ENCODE measurements at places on chromosomes 11 and 22.

DNA sequence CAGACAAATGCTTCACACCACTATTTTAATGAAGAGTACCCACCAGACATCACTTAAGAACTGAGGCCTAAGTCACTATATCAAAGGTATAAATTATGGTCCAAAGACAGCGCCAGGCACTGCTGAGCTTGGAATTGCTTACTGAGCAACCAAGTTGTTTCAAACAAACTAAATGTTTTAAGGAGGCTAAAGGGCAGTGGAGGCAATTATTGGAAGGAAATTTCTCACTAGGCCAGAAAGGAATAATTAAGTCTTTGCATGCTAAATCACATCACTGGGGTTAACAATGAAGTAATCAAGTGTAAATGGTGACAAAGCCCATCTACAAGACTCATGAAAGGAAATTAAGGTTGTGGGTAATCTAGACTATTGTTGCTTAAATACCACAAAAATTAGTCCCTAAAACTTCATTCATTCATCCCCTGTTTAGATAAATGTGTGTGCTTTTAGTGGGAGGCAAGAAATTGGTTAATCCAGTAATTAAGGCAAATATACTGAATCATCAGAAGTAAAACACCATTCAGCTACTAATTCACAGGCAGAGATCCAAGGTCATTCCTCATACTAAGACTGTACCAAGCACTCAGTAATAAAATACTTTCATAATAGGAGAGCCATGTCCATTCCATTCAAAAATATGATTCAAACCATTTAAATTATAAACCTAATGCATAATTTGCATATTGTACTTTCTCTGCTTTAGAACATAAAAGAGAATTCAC is 21.2 kb downstream of the LGR4 start:
- DNase-seq: no peak

DNA sequence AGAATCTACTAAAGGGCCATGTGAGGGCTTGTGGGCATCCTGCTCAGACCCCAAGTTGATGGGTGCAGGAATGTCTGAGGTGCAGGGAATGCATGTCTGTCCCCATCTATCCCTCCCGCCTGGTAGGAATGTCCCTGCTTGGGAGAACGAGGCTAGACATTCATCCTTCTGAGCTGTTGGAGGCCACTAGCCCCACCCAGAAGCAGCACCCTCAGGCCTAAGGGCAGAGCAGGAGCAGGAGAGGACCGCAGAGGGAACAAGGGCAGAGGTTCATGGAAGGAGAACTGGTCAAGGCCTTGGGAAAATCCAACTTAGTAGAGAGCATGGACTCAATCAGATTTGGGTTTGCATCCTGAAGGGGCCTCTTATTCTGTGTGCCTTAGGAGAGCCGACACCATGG is 22.1 kb upstream of the LMO1 start:
- DNase-seq: no peak

GRCh38 chr11:118318124-118318523 is 13.6 kb downstream of the CD3E start:
- DNase-seq: no peak

DNA sequence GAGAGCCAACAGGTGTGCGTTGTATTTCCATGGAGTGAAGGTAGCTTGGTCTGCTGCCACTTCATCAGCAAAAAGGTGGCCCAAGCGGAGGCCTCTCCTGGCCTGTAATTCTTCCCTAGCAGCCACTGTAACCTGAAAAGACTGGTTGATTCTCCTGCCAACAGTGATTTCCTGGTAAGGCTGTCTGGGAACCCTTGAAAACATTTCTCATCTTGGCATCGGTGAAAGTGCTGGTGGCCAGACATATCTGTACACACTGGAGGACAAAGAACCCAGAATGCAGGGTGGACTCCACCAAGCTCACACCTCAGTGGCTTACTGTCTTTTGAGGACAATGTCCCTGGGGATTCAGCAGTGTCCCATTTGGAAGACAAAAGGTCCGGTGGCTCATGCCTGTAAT is 128.0 kb downstream of the TRIM29 start:
- no peak for DNase-seq

- no peak for DNase-seq
These were observed 38.5 kb downstream of the SIK3 start for GRCh38 chr11:117059611-117060148.

All from inflammatory macrophage (primary cell).